Activated CD4-positive, alpha-beta T cell treated with anti-CD3 and anti-CD28 coated beads, Interleukin-2, amount 10 ng/mL, durations not matched to agents 7 days and 5 days (primary cell): ENCODE measurements at places on chromosomes 11 and 22. TPM values are rescaled to one million over a fixed set of nuclear protein-coding genes. Genes with fewer than 3 reads are reported as not detected.

The ASPHD2 gene
- 8.5 TPM for total RNA-seq

The ADAMTS8 gene
- not detected for total RNA-seq

The RFPL1 gene
- not detected for total RNA-seq

The NOX4 gene
- total RNA-seq: not detected

The RAPSN gene
- total RNA-seq: 0.50 TPM

The OR8B3 gene
- total RNA-seq: not detected

The CARD18 gene
- total RNA-seq: not detected

The GGTLC2 gene
- not detected for total RNA-seq

The XKR3 gene
- total RNA-seq: not detected

The OVOL1 gene
- total RNA-seq: not detected

The KCNJ11 gene
- 1.2 TPM for total RNA-seq

DNA sequence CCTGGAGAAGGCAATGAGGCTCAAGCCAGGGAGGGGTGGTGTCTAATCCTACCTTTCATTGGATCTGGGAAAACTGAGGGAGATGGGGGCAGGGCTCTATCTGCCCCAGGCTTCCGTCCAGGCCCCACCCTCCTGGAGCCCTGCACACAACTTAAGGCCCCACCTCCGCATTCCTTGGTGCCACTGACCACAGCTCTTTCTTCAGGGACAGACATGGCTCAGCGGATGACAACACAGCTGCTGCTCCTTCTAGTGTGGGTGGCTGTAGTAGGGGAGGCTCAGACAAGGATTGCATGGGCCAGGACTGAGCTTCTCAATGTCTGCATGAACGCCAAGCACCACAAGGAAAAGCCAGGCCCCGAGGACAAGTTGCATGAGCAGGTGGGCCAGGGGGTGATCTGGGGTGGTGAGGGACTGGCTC, at the start of gene FOLR1:
Gene FOLR1, plus strand, starts transcription at position 180 of the 421 bp plus-strand sequence. Its CDS starts 34 bp downstream, at position 214.
- no peaks in the 10 kb centered on the region for H3K36me3 ChIP-seq
- H3K27ac ChIP-seq: no peak within 1 kb of the TSS
- no peak for DNase-seq
- H3K27me3 ChIP-seq: no peaks in the 10 kb centered on the region
- no peak within 1 kb of the TSS for H3K4me3 ChIP-seq

DNA sequence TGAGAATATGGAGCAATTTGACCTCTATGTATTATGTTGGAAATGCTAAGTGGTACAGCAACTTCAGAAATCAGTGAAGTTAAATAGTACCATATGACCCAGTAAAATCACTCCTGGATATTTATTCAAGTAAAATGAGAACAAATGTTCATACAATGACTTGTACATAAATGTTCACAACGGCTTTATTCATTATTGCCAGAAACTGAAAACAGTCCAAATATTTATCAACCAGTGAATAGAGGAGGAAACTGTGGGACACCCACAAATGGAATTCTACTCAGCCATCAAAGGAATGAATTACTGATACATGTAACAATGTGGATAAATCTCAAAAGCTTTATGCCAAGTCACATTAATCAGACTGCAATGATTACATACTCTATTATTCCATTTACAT, 416.3 kb downstream of the AASDHPPT start:
- no peak for DNase-seq
- no peaks in the 10 kb centered on the region for H3K4me1 ChIP-seq
- H3K4me3 ChIP-seq: no peak overlapping the region
- no peak overlapping the region for H3K27ac ChIP-seq

DNA sequence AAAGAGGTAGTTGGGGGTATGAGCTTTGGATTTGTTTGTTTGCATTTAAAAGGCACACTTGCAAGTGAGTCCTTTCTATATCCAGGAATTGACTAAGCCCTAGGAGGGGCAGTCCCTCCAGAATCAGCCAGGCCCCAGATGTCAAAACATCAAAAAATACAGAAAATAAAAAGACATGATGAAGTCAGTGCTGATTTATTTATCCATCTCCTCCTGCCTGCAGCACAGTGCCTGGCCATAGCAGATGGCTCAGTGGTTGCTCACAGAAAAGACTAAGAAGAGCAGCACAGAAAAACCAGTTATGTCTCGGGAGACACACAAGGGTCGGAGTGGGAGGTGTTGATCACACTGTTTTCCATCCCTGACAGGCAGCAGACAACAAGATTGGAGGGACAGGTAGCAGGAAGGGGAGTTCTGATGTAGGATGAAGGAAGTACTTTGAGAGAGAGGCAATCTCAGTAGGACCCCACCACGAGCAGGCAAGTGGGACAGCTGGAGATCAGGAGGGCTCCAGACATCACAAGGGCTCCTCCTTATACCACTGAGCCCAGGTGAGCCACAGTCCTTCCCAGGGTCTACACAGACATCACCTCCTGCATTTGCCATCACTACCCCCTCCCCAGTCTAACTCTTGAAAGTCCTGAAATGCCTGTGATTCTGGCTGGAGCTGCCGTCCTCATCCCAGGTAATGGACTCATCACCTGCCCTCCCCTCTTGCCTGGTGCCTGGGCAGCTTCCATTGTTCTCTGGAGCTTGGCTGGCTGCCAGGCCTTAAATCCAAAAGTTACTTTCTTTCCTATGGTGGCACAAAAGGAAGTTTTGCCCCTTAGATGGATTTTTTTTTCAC, 32.3 kb downstream of the TMPRSS5 start:
- H3K27me3 ChIP-seq: peaks cover 2% of the 10 kb centered on the region
- no peak overlapping the region for H3K27ac ChIP-seq
- peaks cover 3% of the 10 kb centered on the region for H3K4me1 ChIP-seq
- no peak for DNase-seq
- no peak overlapping the region for H3K4me3 ChIP-seq
- H3K36me3 ChIP-seq: no peaks in the 10 kb centered on the region

DNA sequence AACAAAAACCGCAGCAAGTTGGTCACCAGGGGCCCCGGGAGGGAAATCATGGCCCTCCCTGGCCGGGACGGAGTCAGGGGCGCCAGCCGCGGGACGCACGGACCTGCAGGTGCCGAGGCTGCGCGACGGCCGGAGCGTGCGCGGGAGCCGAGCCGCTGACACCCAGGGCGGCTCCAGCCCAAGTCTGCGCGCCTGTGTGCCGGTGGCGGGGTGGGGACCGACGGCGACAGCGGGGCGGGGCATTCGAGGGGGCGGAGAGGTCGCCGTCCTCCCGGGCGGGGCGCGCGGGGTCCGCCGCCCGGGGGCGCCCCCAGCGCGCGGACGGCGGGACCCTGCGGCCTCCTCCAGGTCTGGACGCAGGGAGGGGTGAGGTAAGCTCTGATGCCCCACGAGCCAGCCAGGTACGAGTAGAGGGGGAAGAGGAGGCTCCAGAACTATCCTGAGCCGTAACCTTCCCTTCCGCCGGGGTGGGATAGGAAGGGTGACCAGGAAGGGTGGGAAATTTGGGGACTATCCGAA, at the start of gene ESAM:
Gene ESAM, minus strand, starts transcription at position 186 of the 519 bp plus-strand sequence. Its CDS starts 136 bp downstream, at position 50.
- H3K4me1 ChIP-seq: peaks cover 23% of the 10 kb centered on the region
- H3K4me3 ChIP-seq: peak within 1 kb of the TSS; percentile 85
- H3K27me3 ChIP-seq: peaks cover 42% of the 10 kb centered on the region
- peak; percentile 69 for DNase-seq

DNA sequence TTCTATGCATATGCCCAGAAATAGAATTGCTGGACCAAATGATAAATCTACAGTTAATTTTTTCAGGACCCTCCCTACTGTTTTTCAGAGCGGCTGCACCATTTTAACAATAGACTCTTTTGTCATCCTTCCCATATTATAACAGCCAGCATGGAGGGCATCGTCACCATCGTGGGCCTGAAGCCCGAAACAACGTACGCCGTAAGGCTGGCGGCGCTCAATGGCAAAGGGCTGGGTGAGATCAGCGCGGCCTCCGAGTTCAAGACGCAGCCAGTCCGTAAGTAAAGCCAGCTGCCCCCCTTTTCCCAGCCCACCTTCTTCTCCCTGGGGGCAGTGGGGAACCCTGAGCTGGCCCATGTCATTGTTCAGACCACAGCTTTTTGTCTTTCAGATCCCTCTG, 79.5 kb upstream of the TTC12 start:
- peaks cover 7% of the 10 kb centered on the region for H3K27me3 ChIP-seq
- no peaks in the 10 kb centered on the region for H3K36me3 ChIP-seq
- no peak overlapping the region for H3K4me3 ChIP-seq
- no peak overlapping the region for H3K27ac ChIP-seq

- H3K27me3 ChIP-seq: no peaks in the 10 kb centered on the region
- no peaks in the 10 kb centered on the region for H3K4me1 ChIP-seq
- no peak overlapping the region for H3K4me3 ChIP-seq
- H3K36me3 ChIP-seq: no peaks in the 10 kb centered on the region
- H3K27ac ChIP-seq: no peak overlapping the region
These were observed 857.0 kb downstream of the KCNA4 start for GRCh38 chr11:29159552-29160465.

DNA sequence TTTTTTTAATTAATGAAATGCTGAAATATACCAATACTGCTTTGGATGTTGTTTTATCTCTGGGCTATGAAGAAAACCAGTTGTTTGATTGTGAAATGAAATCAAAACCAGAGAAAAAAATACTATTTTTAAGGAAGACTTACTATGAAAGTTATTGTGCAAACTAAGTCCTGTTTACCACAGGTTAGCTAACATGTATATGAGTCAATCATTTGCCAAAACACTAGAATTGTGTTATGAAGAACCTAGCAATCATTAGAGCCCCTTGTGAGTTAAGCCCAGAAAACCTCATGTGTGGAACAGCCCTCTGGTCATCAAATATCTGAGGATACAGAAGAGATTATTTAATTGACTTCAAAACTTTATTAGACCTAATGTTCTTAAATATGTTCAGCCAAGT, 83.7 kb downstream of the FAT3 start:
- H3K4me3 ChIP-seq: no peak overlapping the region
- no peaks in the 10 kb centered on the region for H3K4me1 ChIP-seq
- H3K36me3 ChIP-seq: no peaks in the 10 kb centered on the region
- DNase-seq: no peak
- H3K27me3 ChIP-seq: no peaks in the 10 kb centered on the region
- H3K27ac ChIP-seq: no peak overlapping the region

- no peak for DNase-seq
- H3K27me3 ChIP-seq: peaks cover 1% of the 10 kb centered on the region
- H3K4me1 ChIP-seq: peaks cover 43% of the 10 kb centered on the region
- no peaks in the 10 kb centered on the region for H3K36me3 ChIP-seq
These were observed 471 bp upstream of the TMEM184B start for GRCh38 chr22:38273135-38273826.

DNA sequence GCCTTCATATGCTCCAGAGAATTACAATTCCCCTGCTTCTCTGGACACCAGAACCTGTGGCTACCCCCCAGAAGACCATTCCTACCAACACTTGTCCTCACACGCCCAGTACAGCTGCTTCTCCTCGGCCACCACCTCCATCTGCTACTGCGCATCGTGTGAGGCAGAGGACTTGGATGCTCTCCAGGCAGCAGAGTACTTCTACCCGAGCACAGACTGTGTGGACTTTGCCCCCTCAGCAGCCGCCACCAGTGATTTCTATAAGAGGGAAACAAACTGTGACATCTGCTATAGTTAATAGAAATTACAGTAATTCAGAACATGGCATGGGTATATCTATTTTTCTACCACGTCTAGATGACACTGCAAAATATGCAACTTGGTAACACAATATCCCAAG, 9.8 kb downstream of the POU2AF3 start:
- H3K27ac ChIP-seq: no peak overlapping the region
- H3K4me1 ChIP-seq: no peaks in the 10 kb centered on the region
- H3K4me3 ChIP-seq: no peak overlapping the region
- peaks cover 38% of the 10 kb centered on the region for H3K27me3 ChIP-seq
- DNase-seq: no peak

- peaks cover 6% of the 10 kb centered on the region for H3K4me1 ChIP-seq
- H3K36me3 ChIP-seq: no peaks in the 10 kb centered on the region
- no peak overlapping the region for H3K27ac ChIP-seq
- H3K27me3 ChIP-seq: peaks cover 7% of the 10 kb centered on the region
These were observed 18.6 kb downstream of the PHLDB1 start for GRCh38 chr11:118625976-118626375.

GRCh38 chr22:47133061-47133969, 370.9 kb downstream of the TBC1D22A start:
- no peak for DNase-seq
- peaks cover 10% of the 10 kb centered on the region for H3K4me1 ChIP-seq
- no peak overlapping the region for H3K4me3 ChIP-seq
- H3K27me3 ChIP-seq: no peaks in the 10 kb centered on the region
- H3K27ac ChIP-seq: no peak overlapping the region

DNA sequence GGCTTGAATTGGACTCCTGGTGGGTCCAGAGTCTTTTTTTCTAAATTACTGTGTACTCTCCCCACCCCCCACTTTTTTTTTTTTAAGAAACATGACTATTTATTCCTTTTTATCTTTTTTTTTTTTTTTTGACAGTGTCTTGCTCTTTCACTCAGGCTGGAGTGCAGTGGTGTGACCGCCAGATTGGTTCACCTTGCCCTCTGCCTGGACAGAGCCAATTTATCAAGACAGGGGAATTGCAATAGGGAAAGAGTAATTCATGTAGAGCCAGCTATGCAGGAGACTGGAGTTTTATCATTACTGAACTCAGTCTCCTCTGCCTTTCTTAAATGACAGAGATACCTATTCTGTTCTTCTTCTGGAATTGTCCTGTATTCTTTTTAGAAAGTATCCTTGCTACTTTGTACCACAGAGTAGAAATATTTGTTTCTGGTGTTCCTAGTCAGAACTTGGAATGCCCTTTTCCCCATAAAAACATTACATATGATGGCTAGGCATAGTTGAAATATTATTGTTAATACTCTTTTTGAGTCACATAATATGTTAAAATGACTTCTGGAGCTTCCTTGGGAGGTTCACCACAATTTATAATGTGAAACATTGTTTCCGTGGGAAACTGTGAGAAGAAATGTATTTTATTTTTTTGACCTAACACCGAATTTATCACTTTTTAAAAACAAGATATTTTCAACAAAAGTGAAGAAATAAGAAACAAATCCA, 95.6 kb downstream of the UVRAG start:
- H3K4me3 ChIP-seq: no peak overlapping the region
- H3K27ac ChIP-seq: no peak overlapping the region
- no peak for DNase-seq
- H3K36me3 ChIP-seq: peaks cover 24% of the 10 kb centered on the region
- peaks cover 17% of the 10 kb centered on the region for H3K4me1 ChIP-seq
- H3K27me3 ChIP-seq: no peaks in the 10 kb centered on the region

GRCh38 chr11:66809592-66809991, 33.6 kb upstream of the RCE1 start:
- DNase-seq: no peak
- H3K36me3 ChIP-seq: peaks cover 1% of the 10 kb centered on the region
- H3K27ac ChIP-seq: no peak overlapping the region
- no peaks in the 10 kb centered on the region for H3K27me3 ChIP-seq
- no peak overlapping the region for H3K4me3 ChIP-seq
- no peaks in the 10 kb centered on the region for H3K4me1 ChIP-seq

- no peak overlapping the region for H3K27ac ChIP-seq
- H3K36me3 ChIP-seq: no peaks in the 10 kb centered on the region
- H3K4me3 ChIP-seq: no peak overlapping the region
- H3K27me3 ChIP-seq: no peaks in the 10 kb centered on the region
- DNase-seq: no peak
These were observed 7.0 kb downstream of the PC start for GRCh38 chr11:66951135-66951534.
